ENCODE measurements at places on chromosomes 16 and 17.
A peak's percentile ranks its signal among the peaks of the same experiment; 100 is the strongest.

GRCh38 chr16:4244254-4245076, 2.6 kb upstream of the SRL start:
- no peak for DNase-seq

DNA sequence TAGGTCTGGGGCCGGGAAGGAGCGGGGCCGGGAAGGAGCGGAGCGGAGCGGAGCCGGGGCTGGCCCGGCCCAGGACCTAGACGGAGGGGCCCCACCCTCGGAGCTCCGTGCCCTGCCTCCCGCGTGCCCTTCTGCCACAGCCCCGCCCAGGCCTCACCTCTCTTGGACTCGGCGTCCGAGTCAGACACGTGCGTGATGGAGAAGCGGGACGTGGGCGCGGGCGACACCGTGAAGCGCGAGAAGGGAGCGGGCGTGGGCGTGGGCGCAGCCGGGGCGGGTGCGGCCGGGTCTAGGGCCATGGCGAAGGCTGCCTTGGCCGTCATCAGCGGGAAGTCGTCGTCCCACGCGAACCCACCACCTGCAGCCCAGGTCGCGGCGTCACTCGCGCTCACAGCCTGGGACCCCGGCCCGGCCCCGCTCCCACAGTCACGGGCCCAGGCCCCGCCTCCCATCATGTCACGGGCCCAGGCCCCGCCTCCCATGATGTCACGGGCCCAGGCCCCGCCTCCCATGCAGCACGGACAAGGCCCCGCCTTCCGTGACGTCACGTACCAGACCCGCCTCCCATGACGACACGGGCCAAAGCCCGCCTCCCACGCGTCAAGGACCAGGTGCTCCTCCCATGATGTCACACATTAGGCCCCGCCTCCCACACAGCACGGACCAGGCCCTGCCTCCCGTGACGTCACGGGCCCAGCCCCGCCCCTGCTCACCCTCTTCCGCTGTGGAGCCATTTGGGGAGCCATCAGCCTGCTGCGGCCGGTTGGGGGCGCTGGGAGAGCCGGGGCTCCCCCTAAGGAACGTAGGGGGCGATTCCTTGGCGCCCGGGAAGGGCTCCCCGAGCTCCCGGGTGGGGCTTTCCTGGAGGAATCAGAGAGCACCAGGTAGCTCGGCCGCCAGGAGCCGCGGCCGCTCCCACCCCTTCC, 45.8 kb upstream of the PVALEF start:
- peak; percentile 57 for DNase-seq

DNA sequence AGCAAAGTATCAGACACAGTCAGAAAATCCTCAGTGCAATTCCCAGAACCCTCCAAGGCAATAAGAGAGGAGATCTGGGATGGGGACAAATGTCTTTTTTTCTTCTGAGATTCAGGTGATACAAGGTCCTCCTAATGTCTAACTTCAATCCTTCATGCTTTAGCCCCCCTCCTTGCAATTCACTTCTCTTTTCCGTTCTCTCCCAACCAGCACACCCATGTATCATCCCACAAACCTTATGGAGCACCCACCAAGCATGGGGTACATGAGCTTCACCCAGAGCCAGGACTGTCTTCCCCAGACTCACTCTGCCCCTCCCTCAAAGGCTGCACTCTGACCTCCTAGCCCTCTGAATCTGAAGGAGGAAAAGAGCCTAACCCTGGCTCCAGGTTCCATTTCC, 10.1 kb downstream of the HDAC5 start:
- DNase-seq, result no peak

DNA sequence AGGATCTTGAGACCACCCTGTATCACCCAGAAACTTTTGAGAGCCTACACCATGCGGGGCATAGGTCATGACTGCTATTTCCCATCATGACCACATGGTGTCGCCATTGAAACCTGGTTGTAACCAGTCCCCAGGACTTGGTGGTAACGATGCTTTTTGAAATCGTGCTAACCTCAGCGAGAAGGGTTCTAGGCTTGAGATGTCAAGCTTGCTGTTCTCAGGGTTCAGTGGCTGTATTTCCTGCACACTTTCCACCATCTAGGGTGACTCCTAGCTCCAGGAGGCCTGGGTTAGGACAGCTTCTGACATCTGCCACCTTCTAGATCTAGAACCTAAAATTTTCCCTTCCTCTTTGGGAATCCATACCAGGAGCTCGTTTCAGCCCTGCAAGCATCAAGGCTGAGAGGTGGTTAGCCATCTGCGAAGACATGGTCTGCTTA, 13.0 kb upstream of the SPNS3 start:
- DNase-seq, result peak; percentile 43

DNA sequence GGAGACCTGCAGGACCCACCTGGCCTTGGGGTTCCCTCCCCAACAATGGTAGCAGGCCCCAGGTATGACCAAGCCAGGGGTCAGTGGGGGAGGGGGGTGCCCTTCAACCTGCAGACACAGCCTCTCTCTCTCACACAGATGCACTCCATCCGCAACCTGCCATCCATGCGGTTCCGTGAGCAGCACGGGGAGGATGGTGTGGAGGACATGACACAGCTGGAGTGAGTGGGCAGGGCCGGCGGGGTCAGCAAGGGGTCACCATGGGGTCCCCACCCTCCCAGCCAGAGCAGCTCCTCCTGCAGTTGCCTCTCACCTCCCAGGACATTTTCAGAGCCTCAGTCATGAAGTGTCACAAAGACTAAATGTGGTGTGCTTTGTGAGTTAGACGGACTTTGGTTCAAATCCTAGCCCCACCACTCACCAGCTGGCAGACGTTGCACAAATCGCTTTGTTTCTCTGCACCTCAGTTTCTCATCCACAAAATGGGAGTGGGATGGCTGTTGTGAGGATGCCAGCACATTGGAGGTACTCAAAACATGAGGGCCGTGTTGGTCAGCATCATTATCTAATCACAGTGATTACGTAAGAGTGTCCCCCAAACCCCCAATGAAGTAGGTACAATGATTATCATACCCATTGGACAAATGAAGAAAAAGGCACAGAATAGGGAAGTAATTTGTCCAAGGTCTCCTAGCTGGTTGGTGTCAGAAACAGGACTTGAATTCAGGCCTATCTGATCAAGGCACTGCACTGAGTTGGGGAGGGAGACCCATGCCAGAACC, 16.0 kb downstream of the MYO15A start:
- DNase-seq, result no peak

DNA sequence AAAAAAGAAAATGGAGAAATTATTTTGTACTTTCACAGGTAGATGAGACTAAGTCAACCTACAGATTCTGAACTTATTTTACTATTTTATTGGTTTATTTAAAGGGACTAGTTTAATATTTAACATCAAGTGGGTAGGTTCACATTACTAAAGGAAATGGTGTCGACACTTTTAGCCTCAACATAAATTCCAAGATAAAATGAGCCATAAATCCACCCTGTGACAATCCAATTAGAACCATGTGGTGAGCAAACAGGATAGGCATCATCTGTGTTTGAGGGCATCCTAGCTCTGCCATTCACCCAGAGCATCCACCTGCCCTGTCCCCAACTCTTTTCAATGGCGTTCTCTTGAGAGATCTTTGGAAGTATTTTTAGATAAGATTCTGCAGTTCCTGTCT, 92.8 kb upstream of the PMFBP1 start:
- DNase-seq, result no peak

DNA sequence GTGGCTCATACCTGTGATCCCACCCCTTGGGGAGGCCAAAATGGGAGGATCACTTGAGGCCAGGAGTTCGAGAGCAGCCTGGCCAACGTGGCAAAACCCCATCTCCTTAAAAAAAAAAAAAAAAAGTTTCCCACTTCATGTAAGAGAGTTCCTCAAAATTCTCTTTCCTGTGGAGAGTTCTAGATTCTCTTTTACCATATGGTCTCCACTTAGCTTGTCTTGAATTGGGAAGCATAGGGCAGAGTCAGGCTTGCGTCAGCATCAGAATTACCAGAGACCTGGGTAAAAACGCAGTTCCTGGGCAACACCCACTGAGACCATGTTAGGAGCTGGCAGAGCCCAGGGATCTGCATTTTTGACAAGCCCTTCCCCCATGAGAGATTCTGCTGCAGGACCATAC, 158.4 kb downstream of the CCDC182 start:
- no peak for DNase-seq

GRCh38 chr17:41382394-41382793, 288 bp upstream of the KRT34 start:
- DNase-seq, result no peak

DNA sequence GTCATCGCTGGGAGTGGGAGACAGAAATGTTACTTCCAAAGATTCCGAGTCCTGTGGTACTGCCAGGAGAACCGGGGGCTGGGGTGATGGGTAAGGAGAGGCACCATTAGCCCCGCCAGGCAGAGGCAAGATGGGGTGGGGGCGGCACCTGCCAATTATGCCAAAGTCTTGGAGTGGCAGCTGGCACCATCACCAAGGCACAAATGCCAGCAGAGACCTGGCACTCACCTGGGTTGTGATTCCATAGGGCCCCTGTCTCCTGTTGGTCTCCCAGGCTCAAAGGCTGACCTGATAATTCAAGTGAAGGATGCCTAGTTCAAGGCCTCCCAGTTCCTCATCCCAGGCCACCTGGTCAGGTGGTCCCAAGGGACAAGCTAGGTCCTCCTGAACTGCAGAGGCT, 7.6 kb downstream of the NXPH3 start:
- DNase-seq, result no peak

DNA sequence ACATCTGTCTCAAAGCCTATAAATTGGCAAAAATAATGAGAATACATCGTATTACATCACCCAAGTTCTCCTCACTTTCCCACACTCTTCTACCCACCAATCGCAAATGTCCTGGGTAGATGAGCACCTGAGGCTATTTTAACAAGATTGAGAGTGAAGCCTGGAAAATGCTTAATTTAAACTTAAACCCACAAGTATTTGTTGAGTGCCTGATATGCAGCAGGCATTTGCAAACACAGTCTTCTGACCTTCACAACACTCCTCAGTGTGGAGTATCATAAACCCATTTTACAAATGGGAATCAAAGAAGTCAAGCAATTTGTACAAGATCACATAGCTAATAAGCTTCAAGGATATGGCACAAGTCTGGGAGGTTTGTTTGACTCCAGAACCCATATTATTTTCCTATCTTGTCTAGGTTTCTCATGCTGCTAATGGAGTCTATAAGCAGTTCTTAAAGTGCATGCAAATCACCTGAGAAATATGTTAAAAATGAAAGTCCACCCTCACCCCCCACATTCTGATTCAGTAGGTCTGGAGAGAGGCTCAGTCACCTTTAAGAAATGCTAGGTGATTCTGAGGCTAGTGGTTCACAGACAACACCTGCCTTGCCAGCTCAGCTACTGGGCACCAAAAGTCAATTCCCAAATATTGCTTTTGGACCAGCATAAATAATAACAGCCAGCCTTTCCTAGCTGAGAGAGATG, 34.9 kb upstream of the CCL2 start:
- no peak for DNase-seq

- DNase-seq, result no peak
These were observed 9.8 kb downstream of the TMEM204 start for GRCh38 chr16:1543085-1543896.

DNA sequence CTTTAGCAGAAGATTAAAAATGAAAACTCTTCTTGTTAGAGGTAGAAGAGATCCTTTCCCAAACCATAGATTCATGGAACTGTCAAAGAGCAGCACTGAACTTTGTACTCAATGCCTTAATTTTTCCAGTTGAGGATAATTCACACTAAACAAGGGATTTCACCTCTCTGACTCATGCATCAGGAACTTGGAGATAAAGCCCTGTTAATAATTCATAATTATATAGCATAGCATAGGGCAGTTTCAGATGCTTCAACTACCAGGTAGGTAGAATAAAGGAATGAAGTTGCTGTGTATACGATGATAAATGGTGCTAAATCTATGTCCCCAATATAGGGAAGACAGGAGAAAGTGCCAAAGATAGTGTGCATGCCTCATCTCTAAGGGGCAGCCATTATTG, 450.4 kb downstream of the MAF start:
- no peak for DNase-seq

DNA sequence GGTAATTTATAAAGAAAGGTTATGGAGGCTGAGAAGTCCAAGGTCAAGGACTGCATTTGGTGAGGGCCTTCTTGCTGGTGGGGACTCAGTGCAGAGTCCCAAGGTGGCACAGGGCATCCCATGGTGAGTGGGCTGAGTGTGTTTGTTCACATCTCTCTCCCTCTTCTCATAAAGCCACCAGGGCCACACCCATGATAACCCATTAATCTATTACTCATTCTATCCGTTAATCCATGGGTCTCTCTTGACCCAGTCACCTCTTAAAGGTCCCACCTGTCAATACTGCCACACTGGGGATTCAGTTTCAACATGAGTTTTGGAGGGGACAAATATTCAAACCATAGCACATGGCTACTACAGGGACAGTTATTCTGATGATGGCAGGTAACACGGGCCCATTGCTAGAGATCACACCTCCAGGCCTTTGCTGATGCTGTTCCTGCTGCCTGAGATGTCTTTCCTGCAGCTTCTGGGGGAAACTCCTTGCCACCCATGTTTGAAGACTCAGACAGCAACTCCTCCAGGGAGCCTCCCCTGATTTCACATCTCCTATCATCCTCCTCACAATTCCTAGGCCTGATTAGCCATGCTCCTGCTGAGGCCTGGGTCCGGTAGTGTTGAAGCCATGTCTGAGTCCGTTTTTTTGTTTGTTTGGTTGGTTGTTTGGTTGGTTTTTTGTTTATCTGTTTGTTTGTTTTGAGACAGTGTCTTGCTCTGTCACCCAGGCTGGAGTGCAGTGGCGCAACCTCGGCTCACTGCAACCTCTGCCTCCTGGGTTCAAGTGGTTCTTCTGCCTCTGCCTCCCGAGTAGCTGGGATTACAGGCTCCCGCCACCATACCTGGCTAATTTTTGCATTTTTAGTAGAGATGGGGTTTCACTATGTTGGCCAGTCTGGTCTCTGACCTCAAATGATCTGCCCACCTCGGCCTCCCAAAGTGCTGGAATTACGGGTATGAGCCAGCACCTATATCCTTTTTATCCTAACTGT, 16.1 kb downstream of the SOCS1 start:
- DNase-seq, result no peak

GRCh38 chr16:799948-800833, at the start of gene GNG13:
Gene GNG13, minus strand, starts transcription at chr16:800734. Its CDS starts 1,657 bp downstream, at chr16:799077.
- no peak for DNase-seq

DNA sequence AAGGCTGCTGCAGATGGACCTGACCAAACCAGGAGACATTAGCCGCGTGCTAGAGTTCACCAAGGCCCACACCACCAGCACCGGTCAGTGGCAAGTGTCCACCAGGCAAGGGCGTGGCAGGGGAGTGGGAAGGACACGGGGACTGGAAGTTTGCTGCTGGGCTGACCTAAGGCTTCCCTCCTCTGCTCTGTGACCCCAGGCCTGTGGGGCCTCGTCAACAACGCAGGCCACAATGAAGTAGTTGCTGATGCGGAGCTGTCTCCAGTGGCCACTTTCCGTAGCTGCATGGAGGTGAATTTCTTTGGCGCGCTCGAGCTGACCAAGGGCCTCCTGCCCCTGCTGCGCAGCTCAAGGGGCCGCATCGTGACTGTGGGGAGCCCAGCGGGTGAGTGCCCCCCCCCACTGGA, 4.8 kb downstream of the HSD11B2 start:
- no peak for DNase-seq
